Hepatocyte (in vitro differentiated cells): ENCODE measurements at places on chromosomes 1 and 21.
A peak's percentile ranks its signal among the peaks of the same experiment; 100 is the strongest.

DNA sequence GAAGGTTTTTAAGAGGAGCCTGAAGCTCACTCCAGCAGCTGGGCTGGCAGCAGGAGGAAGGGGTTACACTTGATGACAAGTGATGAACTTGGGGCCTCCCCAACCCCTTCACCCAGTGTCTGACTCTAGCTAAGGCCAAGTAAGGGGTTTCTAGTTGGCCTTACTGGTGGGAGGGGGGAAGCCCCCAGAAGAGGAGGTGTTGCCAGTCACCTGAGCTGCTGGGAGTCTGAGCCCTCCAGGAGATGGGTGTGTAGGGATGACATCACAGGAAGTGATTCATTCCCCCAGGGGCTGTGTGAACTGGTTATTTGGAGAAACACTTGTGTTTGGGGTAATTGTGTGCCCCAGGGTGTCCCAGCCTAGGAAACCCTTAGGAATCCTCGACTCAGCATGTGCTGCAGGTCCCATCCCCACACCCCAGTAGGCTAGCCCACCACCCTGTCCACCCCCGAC, 3.1 kb downstream of the PADI1 start:
- DNase-seq, result no peak

GRCh38 chr1:83961571-83962295, 37.2 kb downstream of the TTLL7 start:
- no peak for DNase-seq

- no peak for DNase-seq
These were observed 600 bp downstream of the CLK2 start for GRCh38 chr1:155272466-155273342.

DNA sequence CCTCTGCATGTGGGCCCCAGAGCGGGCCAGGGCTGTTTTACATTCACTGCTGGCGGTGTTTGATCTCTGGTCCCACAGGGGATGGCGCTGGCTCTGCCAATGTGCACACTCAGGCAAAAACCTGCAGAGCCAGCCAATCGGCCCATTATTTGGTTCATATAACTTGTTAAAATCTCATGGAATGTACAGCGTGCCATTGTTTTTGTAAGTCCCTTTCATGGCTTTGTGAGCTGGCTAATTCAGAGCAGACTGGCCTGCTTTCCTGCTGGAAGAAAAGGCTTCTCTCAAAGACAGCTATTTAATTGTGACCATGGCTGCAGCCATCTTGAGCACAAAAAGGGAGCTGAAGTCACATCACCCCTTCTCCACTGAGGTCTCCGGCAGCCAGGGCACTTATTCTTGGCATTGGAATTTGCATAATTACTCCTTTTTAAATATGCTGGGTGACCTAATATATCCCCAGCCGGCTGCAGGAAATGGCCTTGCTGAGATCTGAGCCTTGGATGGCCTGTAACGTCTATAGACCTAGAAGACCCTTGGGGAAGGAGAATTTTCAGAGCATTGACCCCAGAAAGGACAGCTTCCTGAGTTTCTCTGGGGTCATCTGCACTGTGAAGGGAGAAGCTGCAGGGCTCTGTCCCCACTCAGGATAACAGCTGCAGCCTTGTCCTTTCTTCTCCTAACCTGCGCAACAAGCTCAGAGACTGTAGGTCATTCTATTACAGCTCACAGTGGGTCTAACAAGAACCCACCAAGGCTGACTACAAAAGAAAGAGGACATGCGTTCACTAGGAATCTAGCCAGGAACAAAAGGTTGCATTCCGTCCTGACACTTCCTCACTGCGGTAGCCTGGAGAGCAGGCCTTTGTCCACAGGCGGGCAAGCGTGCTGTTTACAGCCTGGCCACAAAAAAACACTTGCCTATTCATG, 45.8 kb downstream of the BCAR3 start:
- no peak for DNase-seq

- DNase-seq, result no peak
These were observed 78.0 kb downstream of the SYT6 start for GRCh38 chr1:114075546-114076242.

- DNase-seq, result no peak
These were observed 41.8 kb downstream of the HS2ST1 start for GRCh38 chr1:86956221-86956620.

- no peak for DNase-seq
These were observed 1.1 kb downstream of the OBSCN start for GRCh38 chr1:228208831-228209551.

DNA sequence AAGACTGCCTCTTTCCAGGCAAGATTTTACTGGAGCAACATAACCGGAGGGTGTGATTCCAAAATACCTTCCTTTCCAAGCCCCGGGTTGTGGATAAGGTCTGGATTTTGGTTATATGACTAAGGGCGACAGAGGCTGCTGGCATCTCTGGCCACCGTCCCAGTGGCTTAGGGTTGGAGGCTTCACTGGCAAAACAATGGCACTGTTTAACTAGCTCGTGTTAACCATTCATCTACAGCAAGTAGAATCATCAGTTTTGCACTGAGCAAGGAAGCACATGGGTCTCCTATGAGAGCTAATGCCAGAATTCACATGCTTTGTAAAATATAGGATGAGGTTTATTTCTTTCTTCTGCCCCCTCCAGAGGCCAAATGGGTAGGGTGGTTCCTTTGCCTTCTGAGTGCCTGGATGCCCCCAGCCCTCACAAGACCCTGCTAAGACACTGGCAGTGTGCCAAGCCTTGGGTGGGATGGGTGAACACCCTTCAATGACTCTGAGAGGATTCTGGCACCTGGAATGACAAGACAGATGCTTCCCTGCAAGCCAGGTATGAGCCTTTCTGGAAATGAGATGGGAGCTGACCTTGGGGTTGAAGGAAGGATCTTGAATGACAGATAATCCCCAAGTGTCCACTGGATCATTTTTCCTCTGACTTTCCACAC, 36.8 kb downstream of the DHCR24 start:
- peak; percentile 4 for DNase-seq

DNA sequence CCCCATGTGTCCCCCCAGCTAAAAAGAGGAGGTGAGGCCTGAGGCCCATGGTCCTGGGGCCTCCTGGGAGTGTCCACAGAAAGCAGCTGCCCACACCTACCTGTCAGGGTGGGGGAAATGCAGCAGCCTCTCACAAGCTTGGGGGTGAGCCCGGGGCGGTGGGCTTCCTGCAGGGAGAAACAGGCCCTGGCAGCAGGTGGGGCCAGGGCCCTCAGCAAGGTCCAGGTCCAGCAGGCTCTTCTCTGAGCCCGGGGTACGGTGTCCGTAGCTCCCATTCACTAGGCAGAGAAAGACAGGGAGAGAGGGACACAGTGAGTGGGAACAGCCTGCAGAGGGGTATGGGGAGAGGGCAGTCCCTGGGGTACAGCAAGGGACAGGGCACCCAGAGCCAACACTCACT, 139.0 kb downstream of the GLIS1 start:
- no peak for DNase-seq

DNA sequence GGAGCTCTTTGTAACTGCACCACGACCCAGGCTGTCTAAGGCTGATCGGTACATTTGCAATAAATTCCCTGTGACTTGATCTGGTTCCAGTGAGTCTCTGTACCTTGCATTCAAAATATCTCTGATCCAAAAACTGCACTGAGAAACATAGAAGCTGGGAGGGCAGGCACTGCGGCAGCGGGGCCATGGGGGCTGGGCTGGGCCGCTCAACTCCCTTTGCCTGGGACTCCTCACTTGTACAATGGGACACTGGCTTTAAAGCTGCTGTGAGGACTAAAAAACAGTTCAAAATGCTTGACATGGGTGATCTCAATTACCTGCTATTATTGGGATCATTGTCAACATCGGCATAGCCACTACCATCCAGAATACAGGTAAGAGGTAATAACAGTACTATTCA, 644.0 kb downstream of the AJAP1 start:
- no peak for DNase-seq

GRCh38 chr1:95451054-95451453, 217.0 kb downstream of the RWDD3 start:
- no peak for DNase-seq

DNA sequence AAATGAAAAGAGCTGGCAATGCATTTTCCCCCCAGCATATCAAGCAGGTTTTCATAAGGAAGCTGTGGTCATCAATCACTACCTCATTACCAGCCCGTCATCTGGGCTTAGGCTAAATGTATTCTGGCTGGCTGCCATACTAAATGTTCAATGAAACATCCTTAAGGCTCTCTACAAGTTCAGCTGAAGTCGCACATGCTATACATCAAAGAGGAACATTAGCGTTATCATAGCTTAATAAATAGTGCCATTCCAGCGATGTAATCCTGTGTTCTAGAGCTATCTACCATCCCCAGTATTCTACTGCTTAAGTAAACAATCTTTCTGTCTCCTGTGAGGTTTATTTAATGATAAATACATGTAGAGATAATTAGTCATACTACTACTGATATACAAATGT, 288.8 kb downstream of the DPYD start:
- peak; percentile 20 for DNase-seq

DNA sequence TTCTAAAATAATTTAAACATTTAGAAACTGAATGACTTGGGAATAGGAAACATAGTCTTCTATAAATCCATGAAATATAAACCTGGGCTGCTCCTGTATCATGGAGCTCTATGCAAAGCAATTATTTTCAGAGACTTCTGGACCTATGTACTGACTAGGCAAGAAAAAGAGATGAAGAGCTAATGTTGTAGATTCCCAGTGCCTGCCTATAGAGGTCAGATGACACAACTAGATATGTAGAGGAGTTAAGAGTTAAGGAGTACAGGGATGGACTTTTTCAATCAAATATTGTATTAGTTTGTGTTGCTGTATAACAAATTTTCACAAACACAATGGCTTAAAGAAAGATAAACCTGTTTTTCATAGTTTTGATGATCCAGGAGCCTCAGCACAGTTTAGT, 1434.5 kb downstream of the KCNT2 start:
- DNase-seq, result no peak

DNA sequence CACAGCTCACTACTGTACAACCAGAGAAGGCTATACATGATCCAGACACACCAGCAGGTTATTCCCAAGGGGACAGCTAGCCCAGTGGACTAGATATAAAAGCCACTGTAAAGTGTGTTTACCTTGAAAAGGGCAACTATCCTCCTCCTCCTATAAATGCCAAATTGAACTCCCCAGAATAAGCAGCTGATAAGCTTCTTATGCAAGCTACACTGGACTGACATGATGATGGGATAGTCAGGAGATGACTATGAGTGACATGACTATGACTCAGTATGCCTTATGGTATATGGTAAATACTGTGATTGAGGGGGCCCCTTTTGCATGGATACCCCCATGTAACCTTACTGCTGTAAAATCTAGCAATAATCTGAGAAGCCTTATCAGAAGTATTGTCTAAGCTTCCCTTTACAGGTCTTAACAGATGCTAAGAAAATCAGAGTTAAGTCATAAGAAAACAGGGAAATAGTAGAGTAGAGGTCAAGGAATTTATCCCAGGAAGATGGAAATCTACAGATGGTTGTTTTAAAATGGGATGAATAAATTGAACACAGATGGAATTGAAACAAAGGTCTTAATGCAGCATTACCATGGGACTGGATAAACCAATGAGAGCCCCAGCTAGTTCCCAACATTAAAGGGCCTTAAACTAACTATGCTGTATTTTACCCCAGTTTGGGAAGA, 55.8 kb downstream of the TRIM33 start:
- peak; percentile 27 for DNase-seq

DNA sequence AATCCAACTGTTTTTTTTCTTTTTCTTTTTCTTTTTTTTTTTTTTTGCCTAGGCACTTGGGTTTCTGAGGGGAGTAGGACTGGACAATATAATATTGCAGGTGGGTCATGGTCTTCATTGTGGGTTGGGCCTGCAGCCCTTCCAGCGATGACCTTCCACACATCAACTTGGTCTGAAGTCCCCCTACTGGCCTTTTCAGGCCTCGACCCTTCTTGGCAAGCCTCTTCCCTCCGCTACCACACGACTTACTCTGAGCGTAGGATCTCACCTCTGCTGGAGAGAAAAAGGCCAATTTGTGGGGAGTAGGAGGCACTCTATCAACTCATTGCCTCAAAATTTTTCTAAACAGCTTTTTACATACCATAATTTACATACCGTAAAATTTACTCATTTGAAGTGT, 51.1 kb upstream of the GRIK3 start:
- no peak for DNase-seq

DNA sequence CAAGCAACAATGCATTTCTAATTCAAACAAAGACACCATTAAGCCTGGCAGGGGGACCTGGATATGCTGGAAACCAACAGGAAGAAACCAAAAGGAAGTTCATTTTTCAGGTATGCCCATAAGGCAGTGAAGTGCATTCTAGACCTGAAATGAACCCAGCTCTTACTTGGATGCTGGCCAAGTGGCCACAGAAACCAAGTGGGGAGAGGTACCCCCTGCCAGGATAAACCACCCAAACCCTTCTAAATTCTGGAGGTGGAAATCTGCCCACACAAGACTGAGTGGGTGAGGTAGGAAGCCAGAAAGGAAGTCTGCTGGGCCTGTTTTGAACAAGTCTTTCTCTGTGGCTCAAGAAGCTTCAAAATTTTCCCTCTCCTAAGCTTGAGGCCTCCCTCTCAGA, 2.6 kb downstream of the CD5L start:
- DNase-seq, result no peak
